ENCODE measurements at places on chromosomes 11 and 22.
A peak's percentile ranks its signal among the peaks of the same experiment; 100 is the strongest.

DNA sequence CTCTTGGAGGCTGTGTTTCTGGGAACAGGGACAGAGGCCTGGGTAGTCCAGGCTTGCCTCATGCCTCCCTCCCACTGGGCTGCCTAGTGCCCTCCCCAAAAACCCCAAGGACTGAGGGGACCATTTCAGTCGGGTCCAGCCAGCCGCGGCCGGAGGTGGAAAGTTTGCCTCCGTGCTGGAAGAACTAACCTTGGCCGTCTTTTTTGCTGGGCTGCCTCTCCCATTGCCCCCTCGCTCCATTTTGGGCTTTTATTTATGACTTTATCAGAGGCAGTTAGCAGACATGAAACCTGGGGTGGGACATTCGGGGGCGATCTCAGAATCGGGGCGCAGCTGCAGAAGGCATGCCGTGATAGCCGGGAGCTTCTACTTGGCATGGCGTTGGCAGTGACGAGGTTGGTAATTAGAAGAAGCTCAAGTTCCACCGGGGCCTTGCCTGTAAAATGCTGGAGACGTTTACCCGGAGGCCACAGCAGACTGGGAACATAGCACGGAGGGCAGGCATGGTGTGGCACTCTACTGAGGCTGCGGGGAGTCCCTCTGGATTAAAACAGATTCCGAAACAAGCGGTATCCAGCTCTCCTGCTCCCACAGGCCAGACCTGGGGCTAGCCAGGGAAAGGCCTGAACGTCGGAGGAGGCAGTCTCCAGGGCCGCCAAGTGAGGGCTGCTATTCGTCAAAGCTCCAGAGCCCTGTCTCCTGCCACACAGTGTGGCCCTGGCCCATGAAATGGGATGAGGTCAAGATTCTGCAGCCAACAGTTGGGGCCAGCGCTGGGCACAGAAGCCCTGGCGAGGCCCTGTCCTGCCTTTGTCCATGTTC lies 76.4 kb upstream of the PPARA start:
- DNase-seq, result no peak

- no peak for DNase-seq
These were observed 153.2 kb upstream of the NARS2 start for GRCh38 chr11:78727816-78728215.

DNA sequence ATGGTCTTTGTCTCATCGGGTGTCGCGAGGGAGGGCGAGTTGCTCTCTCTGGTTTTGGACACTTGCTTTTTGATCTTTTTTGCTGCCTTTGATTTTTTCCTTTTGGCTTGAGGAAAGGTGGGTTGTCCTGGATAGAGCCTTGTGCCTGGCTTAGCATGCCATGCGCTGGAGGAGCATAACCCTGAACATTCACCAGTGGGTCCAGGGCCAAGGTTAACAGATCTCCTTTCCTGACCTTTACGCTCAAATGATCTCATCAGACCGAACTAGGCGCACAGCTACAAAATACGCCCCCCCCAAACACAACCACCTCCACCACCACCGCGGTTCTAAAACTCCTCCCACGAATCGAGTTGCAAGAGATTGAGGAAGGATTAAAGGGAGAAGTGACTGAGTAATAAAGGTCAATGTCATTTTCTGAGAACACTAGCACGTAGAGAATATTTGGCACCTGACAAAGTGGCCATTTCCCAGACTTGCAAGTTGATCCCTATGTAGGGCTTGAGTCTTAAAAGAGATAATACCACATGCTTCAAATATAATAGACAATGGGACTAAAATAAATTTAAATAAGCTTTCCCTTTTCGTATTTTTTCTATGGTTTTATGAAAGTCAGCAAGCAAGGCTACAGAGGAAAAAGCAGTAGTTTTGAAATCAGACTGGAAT lies 48.7 kb upstream of the CADM1 start:
- no peak for DNase-seq

DNA sequence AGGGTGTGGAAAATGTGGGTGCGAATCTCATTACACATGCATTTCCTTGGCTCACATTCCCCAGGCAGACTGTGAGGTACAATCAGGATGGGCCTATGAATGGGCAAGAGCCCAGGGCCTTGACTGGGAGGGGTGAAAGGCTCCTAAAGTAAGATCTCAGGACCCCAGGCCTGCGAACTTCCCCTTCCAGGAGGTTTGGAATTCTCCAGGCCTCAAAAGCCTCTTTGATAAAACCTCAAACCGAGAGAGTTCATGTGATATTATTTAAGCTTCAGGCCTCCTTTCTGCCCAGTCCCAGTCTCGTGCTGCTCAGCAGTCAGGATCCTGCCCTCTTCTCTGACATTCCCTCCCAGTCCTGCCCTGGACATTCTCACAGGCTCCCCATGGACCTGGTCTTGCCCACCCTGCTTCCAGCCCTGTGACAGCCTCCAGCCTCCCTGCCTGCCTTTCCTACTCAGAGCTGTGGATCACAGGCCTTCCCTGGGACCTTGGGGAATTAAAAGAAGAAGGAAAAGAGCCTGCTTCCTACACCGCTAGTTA lies 37.3 kb upstream of the TEAD1 start:
- DNase-seq, result no peak

- DNase-seq, result no peak
These were observed 1.3 kb downstream of the ARHGEF12 start for GRCh38 chr11:120337355-120338106.

DNA sequence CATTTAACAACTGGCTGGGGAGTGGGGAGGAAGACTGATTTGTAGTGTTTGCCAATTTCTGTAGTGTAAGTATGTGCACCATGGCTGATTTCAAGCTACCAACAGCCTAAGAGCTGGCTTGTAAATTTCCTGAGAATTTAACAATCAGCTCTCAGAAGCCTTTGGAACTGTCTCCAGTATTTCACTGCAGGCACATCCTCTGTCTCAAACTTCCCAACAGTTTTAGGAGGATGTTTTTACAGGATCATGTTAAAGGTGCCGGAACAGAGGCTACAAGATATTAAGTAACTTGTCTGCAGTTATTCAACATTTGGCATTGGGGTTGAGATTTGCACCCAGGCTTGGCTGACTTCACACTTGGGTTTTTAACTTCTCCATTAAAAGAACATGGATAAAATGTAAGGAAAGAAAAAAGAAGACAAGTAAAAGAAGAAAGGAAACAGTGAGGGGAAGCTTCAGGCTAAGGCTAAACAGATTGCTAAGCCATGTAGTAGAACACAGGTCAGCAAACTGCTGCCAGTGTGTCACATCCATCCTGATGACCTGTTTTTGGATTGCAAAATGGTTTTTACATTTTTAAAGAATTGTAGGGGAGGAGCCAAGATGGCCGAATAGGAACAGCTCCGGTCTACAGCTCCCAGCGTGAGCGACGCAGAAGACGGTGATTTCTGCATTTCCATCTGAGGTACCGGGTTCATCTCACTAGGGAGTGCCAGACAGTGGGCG lies 204.8 kb upstream of the SESN3 start:
- no peak for DNase-seq

- no peak for DNase-seq
These were observed 111.0 kb downstream of the DBX1 start for GRCh38 chr11:20049231-20049630.

DNA sequence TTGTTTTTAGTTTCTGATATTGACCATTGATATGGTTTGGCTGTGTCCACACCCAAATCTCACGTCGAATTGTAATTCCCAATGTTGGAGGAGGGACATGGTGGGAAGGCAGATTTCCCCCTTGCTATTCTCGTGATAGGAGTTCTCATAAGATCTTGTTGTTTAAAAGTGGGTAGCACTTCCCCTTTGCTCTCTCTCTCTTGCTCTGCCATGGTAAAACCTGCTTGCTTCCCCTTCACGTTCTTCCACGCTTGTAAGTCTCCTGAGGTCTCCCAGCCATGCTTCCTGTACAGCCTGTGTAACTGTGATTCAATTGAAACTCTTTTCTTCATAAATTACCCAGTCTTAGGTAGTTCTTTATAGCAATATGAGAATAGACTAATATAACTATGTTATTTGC lies 203.6 kb upstream of the CHORDC1 start:
- no peak for DNase-seq

GRCh38 chr11:62324731-62325556 lies 12.3 kb upstream of the ASRGL1 start:
- DNase-seq, result peak; percentile 76

- DNase-seq, result no peak
These were observed 1.3 kb upstream of the ZFTA start for GRCh38 chr11:63769714-63770455.

GRCh38 chr11:65958774-65959420 lies 2.6 kb upstream of the SART1 start:
- DNase-seq, result no peak

DNA sequence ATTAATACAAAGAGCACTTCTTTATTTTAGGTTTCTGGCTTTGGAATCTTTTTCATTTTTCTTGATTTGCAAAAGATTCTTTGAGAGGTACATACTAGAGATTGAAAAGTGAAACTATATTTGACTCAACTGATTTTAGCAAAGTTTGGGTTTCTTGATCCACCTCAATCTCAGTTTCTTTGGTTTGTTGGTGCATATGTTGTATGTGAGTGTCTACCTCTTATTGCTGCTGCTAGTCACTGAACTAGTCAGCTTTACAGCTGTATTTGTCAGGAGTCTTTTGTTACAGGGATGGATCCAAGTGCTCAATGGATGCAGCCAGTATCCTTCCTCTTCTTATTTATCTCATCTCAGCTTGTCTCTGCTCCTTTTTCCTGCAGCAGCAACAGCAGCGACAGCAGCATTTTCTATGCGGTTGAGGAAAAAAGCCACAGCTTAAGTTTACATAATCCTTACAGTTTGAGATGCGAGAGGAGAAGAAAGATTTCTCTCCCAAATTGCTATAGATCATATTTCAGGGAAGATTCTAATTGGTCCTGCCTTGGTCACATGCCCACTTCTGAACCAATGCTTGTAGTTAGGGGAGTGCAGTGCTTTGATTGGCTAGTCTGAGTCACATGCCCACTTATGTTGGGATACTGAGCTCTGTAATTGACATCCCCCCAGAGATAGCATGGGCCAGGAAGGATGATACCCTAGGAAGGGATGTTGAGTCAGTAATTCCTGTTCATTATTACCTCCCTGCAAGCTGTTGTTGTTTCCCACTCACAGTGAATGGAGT lies 10.0 kb upstream of the ZNRF3 start:
- no peak for DNase-seq

DNA sequence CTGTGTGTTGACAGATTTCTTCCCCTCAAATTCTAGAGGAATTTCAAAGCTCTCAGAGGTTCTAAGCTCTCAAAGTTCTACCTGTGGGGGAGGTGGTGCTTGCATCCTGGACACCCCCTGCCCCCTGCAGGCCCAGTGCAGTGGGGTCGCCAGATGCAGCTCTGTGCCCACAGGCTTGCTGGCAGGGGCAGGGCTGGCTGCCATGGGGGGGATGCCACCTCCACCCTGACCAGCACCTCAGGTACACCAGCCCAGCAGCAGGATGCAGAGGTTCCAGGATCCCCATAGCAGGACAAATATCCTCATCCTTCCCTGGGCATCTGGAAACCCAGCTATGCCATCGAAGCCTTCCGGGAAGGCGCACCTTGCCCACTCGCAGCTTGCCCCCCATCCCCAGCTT lies 91.1 kb downstream of the BRD1 start:
- DNase-seq, result no peak

- no peak for DNase-seq
These were observed 1157.5 kb downstream of the BRD1 start for GRCh38 chr22:48669986-48670716.

DNA sequence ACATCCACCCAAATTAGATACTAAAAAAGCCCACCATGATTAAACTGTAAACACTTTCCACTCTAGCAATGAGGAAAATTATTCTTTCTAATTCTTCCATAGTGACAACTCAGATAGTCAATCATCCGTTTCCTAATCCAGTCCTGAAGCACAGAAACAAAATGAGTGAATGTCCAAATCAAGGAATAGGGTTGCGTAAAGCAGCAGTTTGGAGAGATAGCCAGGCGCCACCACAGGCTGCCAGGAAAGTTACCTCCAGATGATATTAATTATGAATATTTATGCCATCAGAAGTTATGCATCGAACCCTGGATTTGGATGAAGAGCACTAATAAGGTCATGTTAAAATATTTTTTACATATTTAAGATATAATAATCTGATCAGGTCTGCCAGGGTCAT lies 63.2 kb downstream of the ETS1 start:
- DNase-seq, result no peak

DNA sequence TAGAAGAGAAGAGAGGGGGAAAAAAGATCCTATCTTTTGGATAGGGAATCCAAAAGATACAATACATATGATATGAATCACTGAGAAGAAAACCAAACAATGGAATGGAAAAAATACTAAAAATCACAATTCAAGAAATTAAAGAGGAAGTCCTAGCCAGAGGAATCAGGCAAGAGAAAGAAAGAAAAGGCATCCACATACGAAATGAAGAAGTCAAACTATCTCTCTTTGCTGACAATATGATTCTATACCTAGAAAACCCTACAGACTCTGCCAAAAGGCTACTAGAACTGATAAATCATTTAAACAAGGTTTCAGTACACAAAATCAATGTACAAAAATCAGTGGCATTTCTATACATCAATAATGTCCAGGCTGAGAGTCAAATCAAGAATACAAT lies 91.4 kb downstream of the EFCAB6 start:
- no peak for DNase-seq

- peak; percentile 18 for DNase-seq
These were observed 14.1 kb downstream of the DCPS start for GRCh38 chr11:126317756-126318573.

- no peak for DNase-seq
These were observed 1045.1 kb downstream of the TBC1D22A start for GRCh38 chr22:47807506-47807905.

DNA sequence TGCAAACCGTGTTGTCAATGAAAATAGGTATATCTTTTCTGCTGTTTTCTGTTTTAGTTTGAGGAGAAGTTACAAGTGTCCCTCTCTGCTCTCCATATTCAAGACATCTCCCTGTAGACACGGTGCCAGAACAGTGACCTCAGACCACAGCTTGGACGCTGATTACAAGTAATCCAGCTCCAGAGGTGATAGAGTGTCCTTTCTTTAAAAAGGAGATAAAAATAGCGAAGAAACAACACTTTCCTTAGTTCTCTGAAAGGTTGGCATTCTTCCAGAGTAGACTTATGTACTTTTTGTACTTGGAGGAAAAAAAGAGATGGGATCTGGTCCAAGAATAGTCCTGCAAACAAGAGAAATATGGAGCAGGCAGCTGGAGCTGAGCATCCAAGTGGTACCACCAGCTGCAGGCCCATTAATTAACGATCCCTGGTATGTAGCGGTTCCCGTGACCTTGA lies 43.0 kb upstream of the WT1 start:
- no peak for DNase-seq

DNA sequence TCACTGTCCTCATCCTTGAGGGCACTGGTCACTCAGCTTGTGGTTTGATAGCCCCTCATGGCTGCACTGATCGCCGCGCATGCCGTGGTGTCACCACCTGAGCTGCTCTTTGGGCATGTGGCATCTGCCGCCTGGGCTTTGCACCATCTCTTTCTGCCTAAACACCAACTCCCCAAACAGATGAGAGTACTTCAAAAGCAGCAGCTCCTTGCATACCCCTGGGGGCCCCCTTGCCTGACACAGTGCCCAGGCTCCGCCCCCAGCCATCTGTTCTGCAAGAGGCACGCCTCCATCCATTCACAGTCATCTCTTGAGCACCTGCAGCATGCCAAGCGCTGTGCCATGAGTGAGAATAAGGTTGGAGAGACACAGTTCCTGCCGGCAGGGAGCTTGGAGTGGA lies 104.5 kb upstream of the B3GAT1 start:
- DNase-seq, result no peak

GRCh38 chr11:29449281-29450074 lies 567.4 kb downstream of the KCNA4 start:
- DNase-seq, result no peak
